H54 (cell line): ENCODE measurements at places on chromosomes 2 and 18.

GRCh38 chr2:199366406-199366805, 91.3 kb downstream of the SATB2 start:
- DNase-seq: no peak

GRCh38 chr2:12119841-12120240, 373.4 kb downstream of the LPIN1 start:
- no peak for DNase-seq

GRCh38 chr18:23458830-23459529, 5.9 kb downstream of the RIOK3 start:
- no peak for DNase-seq

DNA sequence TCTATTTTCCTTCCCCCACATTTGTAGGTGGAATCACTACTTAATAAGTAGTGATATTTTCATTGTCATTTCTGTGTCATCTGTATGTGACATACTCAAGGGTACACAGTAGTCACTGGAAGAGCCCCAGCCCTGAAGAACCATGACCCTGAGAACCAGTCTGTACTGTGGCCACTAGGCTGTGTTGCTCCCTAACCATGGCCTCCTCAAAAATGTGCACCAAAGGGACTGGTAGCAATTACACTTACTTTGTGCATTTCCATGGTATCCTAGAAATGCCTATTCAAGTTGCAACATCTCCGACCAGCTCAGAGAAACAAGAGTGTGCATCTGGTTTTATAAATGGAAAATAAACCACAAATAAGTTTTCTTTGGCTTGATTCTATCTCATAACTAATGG, 155.1 kb downstream of the DOCK10 start:
- DNase-seq: no peak

GRCh38 chr2:230443541-230443940, 27.5 kb downstream of the SP100 start:
- DNase-seq: peak; percentile 9

GRCh38 chr18:22243513-22243912, 74.1 kb downstream of the GATA6 start:
- no peak for DNase-seq
